Ovary (tissue), 10 donors: ENCODE measurements at places on chromosomes 4 and X. TPM values are rescaled to one million over a fixed set of nuclear protein-coding genes. Genes with fewer than 3 reads are reported as not detected.

GRCh38 chr4:54227256-54228055 lies 1.6 kb upstream of the PDGFRA start:
- DNase-seq: peak; percentile 43

GRCh38 chrX:57951666-57952319 lies 41.5 kb upstream of the ZXDA start:
- peak; percentile 13 for DNase-seq

DNA sequence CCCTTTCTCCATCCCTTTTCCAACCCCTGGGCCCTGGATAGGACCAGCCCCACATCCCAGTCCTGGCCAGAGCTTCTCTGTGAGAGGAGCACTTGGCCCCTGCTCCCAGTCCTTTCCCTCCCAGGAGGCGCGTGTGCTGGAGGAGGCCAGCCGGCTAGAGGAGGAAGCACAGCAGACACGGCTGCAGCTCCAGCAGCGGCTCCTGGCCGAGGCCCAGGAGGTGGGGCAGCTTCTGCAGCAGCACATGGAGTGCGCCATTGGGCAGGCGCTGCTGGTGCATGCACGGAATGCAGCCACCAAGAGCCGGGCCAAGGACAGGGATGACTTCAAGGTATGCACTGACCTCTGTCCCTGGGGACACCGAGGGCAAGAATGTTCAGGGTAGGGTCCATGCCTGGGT lies 87.5 kb downstream of the EVC start:
- DNase-seq: no peak

DNA sequence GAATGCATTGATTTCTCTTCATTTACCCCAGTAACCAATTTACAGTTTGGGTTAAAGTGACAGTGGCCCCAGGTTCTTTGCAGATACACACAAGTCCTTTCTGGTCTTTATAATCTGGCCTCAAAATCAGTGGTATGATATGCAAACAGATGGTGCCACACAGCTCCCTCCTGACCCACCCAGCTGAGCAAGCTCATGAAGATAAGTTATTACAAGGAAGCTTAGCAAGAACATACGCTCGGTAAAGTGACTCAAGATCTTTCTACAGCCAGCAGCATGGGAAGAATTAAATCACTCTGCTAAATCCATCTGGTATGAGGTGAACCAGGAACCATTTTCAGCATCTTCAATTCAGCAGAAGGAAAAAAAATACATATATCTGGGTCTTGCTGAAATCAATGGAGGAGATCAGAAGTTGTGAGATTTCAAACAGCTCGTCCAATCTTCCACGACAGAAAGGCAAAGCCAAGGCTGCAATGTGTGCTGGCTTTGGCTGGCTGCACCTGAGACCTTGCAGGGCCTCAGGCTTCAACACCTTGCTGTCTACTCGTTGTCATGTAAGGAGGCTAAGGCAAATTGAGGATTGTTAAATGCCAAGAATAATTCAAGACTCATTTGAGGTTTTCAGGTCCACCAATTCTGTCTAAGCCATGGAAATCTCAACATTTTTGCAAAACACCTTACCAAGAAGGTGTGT lies 28.2 kb downstream of the SEL1L3 start:
- no peak for DNase-seq

DNA sequence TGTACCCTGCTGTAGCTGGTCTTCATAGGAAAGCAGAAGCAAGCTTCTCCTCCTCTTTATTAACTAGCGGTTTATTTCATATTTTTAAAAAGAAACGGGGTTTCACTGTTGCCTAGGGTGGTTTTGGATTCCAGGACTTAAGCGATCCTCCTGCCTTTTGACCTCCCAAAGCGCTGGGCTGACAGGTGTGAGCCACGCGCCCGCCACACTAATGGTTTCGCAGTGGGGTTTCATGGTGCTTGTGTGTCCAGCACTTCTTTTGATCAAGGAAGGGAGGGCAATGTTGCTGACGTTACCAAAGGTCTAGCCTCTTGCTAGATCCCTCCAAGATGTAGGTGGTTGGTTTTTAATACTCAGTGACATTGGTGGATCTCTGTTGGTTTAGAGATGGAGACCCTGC lies 1.4 kb downstream of the MAEA start:
- no peak for DNase-seq

DNA sequence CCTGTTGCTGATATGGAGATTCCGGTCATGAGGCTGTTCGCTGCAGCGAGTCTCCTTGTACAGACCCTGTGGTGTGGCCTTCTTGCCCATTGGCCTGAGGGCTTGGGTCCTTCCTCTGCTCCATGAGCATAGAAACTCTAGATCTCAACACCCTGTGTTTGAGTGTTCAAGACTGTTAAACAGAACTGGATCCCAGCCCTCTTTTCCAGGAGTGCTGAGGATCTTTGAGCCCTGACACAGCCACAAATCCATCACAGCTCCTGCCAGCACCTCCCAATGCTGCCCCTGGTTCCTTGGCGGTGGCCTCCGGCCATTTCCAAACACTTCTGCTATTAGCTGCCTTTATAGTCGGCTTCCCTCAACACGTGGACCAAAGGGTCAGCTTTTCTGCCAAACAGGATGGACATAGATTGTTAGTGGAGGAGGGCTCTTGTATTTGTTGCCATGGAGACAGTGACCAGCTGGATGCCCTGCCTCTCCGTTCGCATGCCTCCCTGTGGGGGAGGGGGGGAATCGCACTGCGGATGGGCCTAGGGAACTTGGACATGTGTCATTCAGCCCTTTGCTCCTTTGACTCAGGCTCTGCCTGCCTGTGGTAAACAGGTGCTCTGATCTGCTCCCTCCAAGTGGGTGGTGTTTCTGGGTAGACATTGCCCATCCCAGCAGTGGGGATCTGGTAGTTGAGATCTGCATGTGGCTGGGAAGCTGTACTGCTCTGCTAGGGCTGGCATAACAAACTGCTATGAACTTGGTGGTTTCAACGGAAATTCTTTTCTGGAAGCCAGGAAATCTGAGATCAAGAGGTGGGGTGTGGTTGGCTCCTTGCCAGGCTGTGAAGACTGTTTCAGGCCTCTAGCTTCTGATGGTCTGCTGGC lies 6.9 kb upstream of the WDR1 start:
- peak; percentile 36 for DNase-seq

SH2D1A gene
- total RNA-seq: 0.87 TPM

DNA sequence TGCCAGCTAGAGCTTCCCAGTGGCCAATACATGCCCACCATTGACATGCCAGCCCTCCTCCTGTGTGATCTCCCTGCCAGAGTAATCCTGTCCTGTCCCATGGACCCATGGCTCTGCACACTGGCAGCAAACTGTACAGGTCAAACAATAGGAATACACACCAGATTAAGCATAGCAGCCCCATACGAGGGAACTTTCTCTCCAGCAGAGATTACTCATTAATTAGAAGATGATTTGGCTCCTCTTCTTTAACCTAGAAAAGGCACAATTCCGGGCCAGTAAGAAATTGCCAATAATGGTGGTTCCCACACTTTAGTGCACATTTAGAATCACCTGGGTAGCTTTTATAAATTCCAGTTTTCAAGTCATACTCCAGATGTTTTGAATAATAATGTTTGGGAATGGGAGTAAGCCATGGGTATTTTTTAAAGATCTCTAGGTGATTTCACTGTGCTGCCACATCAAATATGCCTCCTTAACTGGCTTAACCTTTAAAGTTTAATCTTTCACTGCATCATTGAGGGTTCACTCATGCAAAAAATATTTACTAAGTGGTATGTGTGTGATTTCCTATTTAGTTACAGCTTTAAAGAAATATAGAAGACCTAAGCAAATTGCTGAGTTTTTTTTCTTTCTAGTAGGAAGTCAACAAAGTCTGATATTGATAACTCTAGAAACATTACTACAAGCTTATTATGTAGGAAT lies 277.6 kb upstream of the NWD2 start:
- no peak for DNase-seq

DNA sequence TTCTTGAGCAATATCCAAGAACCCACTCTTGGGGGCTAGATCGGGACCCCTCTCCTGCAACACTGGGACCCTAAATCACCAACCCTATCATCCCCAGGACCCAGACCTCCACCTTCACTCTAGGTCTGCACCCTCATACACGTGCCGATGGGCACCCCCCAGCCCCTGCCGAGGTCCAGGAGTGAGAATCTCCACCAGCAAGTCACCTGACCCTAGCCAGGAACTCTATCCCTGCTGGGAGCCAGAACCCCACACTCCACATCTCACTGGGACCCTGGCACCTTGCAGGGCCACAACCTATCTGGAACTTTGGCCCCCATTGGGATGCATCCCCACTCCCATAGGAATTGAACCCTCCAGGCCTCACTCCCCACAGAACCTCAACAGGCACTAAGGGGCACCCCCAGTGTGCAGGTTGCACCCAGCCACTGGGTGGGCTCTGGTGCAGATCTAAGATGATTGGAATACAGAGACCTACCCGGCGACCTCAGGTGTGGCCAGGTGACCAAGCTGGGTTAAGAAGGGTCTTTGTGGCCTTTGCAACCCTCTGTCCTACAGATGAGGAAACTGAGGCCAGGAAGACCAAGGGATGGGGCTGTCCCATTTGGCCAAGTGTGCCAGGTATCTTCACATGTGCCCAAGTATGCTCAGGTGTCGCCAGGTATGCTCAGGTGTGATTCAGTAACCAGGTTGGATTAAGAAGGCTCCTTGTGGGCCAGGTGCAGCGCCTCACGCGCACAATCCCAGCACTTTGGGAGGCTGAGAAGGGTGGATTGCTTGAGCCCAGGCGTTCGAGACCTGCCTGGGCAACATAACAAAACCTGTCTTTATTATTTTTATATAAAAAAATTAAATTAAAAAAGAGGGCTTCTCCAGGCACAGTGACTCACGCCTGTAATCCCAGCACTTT lies 3.1 kb upstream of the DHRSX start:
- no peak for DNase-seq

PLAC8 gene
- total RNA-seq: 0.56 TPM

GRCh38 chrX:104112326-104112951 lies at the start of gene ZCCHC18:
Gene ZCCHC18 (plus strand): TSS chrX:104112523. CDS start chrX:104114112, 1,589 bp downstream.
- peak; percentile 70 for DNase-seq

DNA sequence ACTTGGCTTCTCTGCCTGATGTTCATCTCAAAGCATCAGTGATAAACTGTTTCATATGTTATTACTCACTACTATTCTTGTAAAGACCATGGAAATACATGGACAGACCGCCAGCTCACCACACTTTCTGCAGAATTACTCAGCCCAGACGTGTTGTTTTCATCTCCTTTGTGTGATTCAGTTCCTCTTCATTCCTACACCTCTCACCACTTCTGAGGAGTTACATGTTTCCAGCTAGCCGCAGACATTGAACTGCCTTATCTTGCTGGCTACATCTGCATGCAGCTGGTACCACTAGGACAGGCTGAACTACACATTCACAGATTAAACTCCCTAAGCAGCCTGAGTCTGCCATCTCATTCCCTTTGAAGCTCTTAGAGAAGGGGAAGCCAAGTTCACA lies 443.2 kb upstream of the FGF16 start:
- no peak for DNase-seq

- DNase-seq: no peak
These were observed 77.3 kb downstream of the AFF2 start for GRCh38 chrX:148577741-148578140.

DNA sequence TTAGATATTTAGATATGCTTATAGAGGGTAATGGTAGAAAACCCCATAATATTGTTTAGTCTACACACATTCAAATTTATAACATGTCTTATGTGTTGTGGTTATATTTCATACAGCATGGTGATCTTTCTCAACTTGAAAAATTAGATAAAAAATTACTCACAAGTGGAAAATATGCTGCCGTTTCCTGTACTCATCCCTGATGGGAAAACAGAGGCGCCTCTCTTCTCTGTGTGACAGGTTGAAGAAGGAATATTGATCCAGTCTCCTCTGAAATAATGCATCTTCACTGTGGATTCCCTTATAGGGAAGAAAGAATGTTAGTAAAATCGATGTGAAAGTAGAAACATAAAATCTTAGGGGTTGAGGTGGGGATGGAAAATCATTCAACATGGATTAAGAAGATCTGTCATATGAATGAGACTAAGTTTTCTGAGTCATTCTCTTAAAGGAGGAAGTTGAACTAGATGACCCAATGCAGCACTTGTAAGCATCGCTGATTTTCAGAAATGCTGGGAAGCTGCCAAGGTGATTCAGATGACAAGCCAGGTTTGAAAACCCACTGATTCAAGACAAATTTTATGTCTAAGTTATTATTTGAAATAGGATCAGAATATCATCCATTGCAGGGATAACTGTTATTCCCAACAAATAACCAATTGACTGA lies 70.7 kb downstream of the ANKRD50 start:
- DNase-seq: no peak

MGAT4D gene
- total RNA-seq: not detected

EXOC1L gene
- not detected for total RNA-seq
